ENCODE measurements at places on chromosomes 5 and 9.

DNA sequence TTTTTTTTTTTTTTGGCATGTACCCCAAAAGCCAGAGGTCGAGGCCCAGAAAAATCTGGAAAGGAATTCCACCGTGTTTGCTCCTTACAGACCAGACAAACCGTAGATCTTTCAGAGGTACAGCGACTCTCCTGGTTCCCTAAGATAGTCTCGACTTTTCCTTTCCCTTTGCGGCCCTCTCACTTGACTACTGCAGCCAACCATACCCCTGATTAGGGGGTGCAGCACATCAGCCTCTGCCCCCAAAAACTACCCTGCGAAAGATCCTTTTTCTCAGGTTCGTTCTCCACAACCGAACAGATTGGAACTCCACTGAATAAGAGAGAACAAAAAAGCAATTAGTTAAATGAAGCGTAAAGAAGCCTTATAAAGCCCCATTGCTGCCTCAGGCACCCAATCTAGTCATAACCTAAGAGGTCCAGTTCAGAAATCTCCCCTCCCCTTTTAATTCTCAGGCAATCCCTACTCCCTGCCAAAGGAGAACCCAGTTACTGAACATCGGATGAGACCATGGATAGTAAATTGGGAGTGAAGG is 379 bp upstream of the TICAM2 start:
- no peak for DNase-seq

DNA sequence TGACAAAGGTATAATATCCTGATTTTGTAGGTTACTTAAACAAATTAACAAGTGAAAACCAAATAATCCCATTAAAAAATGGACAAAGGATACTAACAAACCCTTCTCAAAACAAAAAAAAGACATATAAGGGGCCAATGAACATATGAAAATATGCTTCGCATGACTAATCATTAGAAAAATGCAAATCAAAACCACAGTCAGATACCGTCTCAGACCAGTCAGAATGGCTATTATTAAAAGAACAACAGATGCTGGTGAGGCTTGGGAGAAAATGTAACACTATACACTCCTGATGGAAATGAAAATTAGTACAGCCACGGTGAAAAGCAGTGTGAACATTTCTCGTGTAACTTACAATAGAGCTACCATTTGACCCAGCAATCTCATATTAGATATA is 1542.2 kb upstream of the CDH9 start:
- peak; percentile 66 for DNase-seq

DNA sequence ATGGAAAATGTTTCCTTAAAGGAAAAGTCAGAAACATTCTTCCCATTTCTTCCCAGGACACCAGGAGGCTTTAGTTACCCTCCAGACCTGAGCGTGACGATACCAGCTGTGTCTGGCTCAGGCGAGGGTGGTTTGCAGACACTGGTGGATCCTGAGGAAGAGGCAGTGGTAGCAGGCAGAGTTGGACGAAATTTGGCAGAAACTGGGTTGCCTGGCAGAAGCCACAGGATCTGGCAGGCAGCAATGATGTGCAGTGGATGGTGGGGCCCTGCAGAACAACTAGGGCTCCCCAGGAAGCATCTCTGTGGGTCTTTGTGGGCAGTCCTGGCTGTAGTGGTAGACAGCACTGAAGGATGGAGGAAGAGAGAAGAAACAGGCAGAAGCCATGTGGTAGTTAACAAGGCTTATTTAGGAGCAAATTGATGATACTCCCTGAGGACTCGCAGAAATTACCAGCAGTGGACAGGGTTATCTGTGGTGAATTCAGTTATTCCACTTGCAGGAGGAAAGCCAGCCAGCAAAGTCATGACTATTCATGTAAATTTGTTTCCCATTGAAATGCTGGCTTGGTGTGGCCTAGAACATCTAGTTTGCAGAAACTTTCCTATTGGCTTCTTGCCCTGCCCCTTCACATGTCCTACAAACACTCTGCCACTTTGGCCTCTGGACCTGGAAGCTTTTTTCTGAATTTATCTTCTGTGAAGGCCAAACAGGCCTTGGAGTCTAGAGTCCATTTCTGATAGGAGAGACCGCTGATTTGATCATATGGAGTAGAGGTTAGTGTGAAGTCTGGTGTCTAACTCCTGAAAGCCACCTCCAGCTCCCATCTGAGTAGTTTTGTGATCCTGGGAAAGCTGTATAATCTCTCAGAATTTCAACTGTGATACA is 212.0 kb downstream of the DMRT2 start:
- DNase-seq, result no peak

GRCh38 chr5:20956134-20956533 is 968.1 kb upstream of the CDH18 start:
- DNase-seq, result no peak

GRCh38 chr5:57736716-57737115 is 254.1 kb upstream of the ACTBL2 start:
- DNase-seq, result no peak

DNA sequence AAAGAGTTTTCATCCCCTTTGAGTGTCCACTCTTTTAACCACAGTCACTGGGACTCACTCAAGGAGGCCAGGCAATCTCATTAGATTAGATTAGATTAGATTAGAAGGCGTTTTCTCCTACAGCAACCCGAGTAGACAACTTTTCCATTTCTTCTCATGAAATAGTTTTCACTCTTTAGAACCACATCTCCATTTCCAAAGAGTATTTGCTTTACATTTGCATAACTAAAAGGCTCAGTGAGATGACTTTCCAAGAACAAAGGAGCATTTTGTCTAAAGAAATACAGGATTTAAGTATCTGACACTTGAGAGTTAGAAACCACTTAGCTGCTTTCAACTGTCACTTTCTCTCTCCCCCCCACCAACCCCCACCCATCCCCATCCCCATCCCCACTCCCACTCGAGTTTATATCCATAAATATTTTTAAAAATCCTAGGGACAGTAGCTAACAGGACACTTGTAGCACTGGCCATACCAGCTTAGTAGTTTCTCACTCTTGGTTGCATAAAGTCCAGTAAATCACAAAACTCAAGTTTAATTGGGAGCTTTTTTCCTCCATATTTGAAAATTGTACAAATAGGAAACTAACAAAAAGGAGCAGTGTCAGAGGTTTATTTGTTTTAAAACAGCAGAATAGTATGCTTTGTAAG is 2202.9 kb upstream of the WWC1 start:
- peak; percentile 39 for DNase-seq

- no peak for DNase-seq
Measured at GRCh38 chr9:75185585-75186170, 97.4 kb downstream of the OSTF1 start.

DNA sequence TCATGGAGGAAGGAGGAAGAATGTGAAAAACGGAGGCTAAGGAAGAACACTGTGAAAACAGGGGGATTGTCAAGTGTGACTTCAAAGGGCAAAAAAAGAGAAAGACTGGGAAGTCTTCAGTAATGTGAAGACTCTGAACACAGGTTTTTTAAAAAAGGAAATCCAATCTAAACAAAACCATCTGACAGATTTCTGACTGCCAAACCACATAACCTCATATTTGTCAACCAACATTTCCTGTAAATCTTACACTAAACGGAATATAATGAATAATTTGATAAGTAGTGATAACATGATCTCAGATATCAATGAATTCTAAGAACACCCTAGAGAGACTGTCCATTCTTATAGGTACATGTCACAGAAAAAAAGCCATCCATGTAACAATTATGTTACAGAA is 124.7 kb downstream of the FBN2 start:
- DNase-seq, result no peak

GRCh38 chr9:125701351-125701750 is 5.7 kb downstream of the MAPKAP1 start:
- no peak for DNase-seq

DNA sequence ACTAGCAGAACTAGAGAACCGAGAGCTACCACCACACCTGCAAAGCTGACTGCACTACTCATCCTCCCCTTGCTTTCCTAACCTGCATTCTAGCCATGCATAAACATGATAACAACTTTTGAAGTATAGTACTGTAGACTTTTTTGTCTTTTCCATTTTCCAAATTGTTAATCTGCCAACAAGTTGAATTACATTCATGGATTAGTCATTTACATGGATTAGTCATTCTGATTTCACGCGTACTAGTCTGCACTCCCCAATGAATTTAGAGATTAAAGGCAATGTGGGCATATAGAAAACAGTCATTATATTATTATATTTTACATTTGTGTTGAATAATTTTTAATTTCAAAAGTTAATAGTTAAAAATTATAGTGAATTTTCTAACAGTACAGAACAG is 81.4 kb downstream of the EDIL3 start:
- no peak for DNase-seq

- no peak for DNase-seq
Measured at GRCh38 chr9:38053697-38054461, 15.1 kb downstream of the SHB start.

DNA sequence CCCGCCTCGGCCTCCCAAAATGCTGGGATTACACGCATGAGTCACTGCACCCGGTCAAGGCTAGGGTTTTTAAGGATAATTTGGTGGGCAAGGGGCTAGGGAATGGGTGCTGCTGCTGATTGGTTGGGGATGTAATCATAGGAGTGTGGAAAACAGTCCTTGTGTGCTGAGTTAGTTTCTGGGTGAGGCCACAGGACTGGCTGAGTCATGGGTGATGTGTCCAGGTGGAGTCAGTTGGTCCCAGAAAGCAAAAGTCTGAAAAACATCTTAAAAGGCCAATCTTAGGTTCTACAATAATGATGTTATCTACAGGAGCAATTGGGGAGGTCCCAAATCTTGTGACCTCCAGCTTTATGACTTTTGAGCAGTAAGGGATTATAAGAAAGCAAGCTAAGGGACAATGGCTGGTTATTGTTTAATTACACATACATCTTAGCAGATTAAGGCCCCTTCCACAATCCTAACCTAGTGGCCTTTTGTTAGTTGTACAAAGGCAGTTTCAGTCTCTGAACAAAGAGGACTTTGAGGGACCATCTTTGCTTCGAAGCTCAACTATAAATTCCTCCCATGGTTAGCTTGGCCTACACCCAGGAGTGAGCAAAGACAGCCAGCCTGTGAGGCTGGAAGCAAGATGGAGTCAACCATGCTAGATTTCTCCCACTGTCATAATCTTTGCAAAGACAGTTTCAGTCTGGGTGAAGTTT is 5.5 kb upstream of the AOPEP start:
- DNase-seq, result no peak

GRCh38 chr9:24502206-24502937 is 43.3 kb downstream of the IZUMO3 start:
- no peak for DNase-seq

- no peak for DNase-seq
Measured at GRCh38 chr5:10387690-10388089, 34.2 kb downstream of the MARCHF6 start.

- DNase-seq, result no peak
Measured at GRCh38 chr5:35626553-35626952, 8.9 kb downstream of the SPEF2 start.

DNA sequence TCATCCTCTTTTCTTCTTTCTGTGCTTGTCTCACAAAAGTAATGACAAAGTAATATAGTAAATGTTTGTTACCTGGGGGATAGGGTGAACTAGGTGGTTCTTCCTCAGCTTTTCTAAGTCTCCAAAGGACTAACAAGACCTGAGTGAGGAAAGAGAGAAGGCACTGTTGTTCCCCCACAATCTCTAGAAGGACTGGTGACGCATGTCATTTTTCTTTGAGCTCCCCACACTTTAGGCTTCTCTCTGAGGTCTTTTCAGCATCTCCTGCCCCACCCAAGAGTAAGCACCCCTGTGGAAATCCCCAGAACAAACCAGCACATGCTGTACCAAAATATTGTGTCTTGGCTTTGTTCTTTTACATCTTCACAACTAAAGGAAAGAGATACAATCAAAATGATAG is 2.4 kb upstream of the IL7R start:
- DNase-seq, result no peak

DNA sequence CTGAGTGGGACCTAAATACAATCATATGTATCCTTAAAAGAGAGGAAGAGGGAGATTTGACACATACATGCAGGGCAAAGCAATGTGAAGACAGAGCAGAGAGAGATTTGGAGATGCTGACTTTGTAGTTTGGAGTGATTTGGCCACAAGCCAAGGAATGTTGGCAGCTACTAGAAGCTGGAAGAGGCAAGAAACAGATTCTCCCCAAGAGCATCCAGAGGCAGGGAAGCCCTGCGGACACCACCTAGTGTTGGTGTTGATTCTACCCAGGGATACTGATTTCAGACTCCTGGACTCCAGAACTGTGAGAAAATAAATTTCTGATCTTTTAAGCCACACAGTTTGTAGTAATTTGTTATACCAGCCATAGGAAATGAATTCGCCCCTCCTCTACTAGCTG is 64.9 kb upstream of the OSMR start:
- no peak for DNase-seq

GRCh38 chr9:22454016-22454415 is 7.4 kb downstream of the DMRTA1 start:
- no peak for DNase-seq

- DNase-seq, result no peak
Measured at GRCh38 chr5:142295960-142296860, 28.6 kb downstream of the SPRY4 start.

GRCh38 chr5:139767960-139768359 is 27.6 kb upstream of the PSD2 start:
- DNase-seq, result no peak

GRCh38 chr9:81631218-81631745 is 58.1 kb downstream of the TLE1 start:
- no peak for DNase-seq

DNA sequence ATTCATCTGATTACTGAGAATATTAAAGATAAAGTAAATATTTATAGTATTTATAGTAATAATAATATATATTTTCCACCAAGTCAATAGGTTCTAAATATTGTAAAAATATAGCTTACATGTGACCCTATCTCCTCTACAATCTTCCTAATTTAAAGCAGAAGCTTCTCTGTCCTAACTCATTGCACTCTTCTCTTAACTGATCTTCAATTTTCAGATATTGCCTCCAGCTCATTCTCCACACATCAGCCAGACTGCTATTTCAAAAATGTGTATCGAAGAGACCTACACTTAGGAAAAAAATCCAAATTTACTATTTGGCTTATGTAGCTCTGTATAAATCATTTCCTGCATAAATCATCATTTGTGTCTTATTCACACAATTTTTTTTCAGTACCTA is 47.8 kb downstream of the CDH18 start:
- DNase-seq, result no peak

GRCh38 chr5:87827539-87827938 is 414.8 kb upstream of the CCNH start:
- DNase-seq, result no peak

GRCh38 chr5:53934151-53934820 is 373.8 kb downstream of the NDUFS4 start:
- DNase-seq, result no peak

DNA sequence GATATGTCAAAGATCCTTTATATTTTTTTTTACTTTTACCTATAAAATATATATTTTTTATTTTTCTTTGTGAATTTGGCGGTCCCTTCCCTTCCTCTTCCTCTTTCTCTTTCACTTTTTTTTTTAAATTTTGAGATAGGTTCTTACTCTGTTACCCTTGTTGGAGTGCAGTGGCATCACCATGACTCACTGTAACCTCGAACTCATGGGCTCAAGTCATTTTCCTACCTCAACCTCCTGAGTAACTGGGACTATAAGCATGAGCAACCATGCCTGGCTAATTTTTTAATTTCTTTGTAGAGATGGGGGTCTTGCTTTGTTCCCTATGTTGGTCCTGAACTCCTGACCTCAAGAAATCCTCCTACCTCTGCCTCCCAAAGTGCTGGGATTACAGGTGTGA is 258.0 kb upstream of the CLINT1 start:
- DNase-seq, result no peak

GRCh38 chr9:19173598-19174125 is 46.4 kb upstream of the PLIN2 start:
- DNase-seq, result no peak

- no peak for DNase-seq
Measured at GRCh38 chr5:15300141-15300540, 199.8 kb upstream of the FBXL7 start.

- no peak for DNase-seq
Measured at GRCh38 chr5:95600557-95600956, 19.3 kb upstream of the GPR150 start.
